ENCODE measurements at places on chromosomes 3 and 15.

DNA sequence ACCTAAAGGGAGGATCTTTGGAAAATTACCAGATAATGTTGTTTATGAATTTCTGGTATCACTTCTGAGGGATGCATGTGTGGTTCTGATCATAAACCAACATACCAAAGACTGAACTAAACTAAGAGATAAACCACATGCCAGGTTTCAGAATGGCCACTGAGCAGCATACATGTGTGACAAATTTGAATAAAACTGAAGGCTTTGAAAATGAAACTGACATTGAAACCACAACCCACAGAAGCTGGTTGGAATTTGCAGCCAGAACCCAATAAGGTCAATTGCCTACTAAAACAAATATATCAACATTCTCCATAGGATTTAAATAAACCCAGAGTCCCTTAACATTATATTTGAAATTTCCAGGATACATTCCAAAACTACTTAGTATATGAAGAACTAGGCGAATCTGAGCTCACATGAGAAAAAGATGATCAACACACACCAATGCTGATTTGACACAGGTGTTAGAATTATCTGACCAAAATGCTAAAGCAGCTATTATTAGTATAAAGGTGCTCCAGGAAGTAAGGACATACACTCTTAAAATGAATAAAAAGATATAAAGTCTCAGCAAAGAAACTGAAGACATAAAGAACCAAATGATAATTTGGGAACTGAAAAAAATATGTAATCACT lies 125.0 kb downstream of the ZNF280D start:
- DNase-seq: no peak

GRCh38 chr15:75578173-75578947 lies 755 bp downstream of the PTPN9 start:
- DNase-seq: no peak

DNA sequence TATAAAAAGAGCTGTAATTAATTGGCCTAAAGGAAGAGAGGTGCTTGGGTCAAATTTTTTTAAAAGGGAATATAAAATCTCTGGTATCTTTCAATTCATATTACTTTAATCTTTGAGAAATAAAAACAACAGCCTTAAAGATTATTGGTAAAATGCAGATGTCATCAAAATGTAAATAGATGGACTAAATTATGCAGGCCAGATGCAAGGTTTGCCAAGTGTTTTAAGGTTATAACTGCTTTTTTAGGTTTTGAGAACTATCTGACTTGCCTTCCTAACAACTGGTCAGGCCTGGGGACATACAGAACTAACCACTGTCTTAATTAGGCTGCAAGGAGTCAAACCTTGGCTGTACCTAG lies 20.0 kb upstream of the OR5H1 start:
- no peak for DNase-seq

- DNase-seq: no peak
These were observed 59.6 kb downstream of the DLG1 start for GRCh38 chr3:197238842-197239241.

DNA sequence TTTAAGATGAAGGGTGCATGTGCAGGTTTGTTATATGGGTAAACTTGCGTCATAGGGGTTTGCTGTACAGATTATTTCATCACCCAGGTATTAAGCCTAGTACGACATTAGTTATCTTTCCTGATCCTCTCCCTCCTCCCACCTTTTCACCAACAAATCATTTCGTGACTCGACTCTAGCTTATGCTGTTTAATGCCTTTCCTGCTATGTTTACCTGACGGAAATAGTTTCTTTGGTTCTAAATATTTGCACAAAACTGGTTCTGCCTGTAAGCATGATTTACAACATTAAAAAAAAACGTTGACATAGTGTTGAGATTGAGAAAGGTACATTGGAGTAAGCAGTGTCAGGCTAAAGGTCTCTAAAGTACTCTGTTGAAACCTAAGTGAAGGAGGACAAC lies 2.4 kb downstream of the GNL3 start:
- no peak for DNase-seq

- no peak for DNase-seq
These were observed 222.6 kb downstream of the OSBPL10 start for GRCh38 chr3:31758322-31758965.

- DNase-seq: peak; percentile 44
These were observed 45.6 kb upstream of the SYNM start for GRCh38 chr15:99059010-99059981.

DNA sequence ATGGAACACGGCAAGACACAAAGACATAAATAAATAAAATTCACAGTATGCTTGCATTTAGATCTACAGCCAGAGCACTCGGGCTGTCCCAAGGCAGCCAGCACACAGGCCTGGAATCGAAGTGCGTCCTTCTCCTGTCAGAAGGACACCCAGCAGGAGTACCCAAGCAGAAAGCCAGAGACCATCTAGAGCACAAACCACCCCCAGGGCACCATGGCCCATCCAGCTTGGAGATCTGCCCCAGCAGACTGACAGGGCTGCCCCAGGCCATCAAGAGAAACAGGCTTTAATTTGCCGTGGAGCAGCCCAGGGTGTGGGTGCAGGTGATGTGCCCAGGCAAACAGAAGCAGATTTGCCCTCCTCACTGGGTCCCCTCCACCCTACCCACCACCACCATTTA lies 7.8 kb upstream of the SPATA12 start:
- DNase-seq: no peak

DNA sequence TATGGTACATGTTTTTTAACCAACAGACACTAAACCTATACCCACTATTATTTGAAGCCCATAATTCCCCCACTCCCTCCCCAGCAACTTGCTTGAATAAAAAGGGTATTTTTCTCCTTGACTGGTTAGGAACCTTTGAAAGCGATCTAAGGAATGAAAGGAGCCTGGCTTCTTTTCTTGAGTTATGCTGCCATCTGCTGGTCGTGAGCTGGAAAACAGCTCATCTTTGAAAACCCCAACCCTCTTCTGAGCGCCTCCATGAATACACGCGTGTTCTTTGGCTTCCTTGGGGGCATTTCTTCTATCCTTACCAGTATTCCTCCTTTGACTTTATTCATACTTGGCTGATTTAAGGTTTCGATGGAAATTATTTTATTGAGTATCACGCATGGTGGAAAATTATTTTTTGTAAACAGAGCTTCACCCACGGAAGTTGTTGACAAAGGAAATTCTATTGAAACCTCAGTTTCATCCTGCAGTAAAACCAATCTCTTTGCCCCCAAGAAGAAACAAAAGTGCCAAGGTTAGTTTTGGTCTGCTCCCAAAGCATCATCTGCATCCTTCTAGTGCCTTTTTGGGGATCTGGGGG lies 171.6 kb downstream of the SV2B start:
- DNase-seq: peak; percentile 17

DNA sequence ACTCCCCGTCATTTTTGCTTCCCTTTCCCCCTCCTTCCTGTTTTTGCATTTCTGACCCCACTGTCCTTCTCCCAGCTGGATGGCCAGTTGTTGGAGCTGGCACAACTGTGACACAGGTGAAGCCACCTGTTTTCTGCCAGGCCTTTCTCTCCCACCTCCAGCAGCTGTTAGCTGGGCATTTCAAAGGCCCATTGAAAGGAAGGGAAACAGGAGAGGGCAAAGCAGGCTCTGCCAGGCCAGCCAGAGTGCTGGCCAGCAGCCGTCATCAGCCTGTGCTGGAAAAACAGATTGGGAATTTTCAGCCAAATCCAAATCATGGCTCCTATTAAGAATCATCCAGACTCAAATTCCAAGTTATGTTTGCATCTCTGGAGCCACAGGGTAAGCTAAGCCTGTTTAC lies 155.2 kb upstream of the C2CD4B start:
- DNase-seq: no peak

DNA sequence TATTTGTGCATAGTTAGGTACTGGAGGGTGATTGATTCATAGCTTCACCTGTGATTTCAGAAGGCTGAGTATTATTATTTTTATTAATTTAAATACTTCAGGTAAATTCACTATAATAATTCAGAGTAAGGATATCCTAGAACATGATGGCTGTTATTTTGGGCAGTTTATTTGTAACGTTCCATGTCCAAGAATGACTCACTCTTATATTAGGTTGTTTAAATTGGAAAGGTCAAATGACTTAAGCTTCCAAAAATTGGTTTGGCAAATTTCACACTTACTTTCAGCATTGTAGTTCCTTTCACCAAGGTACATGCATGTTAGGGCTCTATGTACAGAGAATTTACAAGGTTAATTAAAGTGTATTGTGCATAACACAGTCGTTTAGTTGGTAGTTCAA lies 120.2 kb downstream of the EPHA3 start:
- no peak for DNase-seq

DNA sequence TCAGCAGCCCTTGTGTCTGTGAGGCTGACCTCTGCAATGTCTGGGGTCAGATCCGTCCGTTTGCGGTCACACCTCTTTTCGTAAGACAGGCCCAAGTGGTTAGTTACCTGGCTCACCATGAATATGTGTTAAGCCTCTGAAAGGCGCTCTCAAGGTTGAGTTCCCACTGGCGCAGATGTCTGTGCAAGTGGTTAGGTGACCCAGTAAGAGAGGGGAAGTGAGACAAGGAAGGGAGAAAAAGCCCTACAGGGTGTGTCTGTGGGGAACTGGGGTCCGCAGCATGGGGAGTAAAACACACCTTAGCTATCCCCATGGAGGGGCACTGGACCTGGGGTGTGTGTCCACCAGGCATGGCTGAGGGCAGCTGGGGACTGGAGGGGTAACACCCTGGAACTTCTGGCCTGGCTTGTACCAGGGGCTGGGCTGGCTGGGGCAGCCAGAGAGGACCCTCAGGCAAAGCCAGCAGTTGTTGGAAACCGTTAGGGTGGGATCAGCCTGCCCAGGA lies 391.6 kb upstream of the PROK2 start:
- no peak for DNase-seq

DNA sequence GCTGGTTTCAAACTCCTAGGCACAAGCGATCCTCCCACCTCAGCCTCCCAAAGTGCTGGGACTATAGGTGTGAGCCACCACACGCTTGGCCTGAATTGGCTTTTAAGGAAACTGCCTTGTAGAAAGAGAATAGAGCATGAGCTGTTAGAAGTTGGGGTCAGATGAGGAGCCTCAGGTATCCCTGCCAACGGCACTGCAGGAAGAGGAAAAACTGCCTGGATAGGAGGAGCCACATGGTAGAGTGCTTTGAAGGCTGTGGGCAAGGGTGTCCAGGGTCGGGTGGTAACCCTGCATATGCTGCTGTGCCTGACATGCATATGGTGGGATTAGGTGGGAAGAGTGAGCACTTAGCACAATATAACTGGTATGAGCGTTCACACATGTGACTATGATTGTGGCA lies 55.0 kb downstream of the BSN start:
- DNase-seq: no peak

DNA sequence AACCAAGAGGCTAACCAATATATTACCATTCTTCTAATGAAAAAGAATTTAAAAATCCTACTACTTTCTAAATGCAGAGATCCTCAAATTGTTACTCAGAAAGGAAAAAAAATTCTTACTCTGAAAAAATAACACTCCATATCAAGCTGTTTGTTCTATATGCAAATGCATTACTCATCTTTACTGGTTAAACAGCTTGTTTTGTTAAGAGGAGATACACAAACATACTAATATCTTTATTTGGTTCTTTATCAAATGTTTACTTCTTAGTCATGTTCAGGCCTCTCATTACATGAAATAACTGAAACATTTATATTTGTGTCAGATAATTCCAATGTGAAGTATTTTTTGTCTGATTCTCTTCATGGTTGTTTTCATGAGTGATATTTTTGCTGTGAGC lies 146.8 kb downstream of the PCCB start:
- DNase-seq: no peak

GRCh38 chr15:89199746-89200145 lies 21.6 kb downstream of the RLBP1 start:
- DNase-seq: no peak

DNA sequence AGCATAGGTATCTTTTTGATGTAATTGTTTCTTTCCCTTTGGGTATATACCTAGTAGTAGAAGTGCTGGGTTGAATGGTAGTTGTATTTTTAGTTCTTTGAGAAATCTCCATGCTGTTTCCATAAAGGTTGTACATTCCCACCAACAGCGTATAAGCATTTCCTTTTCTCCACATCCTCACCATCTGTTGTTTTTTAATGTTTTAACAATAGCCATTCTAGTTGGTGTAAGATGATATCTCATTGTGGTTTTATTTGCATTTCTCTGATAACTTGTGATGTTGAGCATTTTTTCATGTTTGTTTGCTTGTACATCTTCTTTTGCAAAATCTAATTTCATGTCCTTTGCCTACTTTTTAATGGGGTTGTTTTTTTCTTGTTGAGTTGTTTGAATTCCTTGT lies 80.0 kb upstream of the TMC3 start:
- DNase-seq: no peak

DNA sequence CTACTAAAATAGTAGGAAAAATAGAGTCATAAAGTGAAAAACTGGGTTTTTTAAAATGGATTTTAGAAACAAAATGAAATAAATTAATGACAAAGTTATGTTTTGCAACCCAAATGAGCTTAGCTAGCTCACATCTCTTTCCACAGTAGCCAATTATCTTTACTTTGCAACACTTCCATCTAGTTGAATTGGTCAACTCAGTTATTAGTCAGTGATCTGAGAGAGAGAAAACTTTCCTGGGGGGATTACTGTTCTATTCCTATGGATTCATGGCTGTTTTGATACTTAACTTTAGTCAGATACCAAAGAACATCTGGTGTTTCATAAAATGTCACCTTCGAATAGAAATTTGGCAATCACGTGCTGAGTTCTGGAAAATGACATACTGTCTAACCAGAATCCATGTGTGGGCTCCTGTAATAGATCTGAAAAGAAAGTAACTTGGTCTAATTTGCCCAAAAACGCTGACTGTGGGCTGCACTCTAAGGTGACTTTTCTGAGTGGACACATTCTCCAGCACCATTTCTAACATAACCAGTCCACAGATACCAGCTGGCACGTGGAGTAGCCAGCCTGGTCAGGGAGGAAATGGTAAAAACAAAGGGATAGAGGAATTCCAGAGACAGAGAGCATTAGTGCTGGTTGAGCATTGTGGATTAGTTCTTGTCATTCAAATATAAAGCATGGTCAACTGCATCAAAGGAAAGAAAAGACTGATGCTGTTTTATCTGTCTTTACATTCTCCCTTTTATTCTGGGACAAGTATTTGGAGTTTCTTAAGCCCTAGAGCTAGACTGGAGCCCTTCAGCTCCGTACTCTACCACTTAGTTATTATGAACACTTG lies 45.2 kb upstream of the CCDC80 start:
- DNase-seq: no peak

- no peak for DNase-seq
These were observed 21.6 kb upstream of the PAK6 start for GRCh38 chr15:40217166-40217824.

DNA sequence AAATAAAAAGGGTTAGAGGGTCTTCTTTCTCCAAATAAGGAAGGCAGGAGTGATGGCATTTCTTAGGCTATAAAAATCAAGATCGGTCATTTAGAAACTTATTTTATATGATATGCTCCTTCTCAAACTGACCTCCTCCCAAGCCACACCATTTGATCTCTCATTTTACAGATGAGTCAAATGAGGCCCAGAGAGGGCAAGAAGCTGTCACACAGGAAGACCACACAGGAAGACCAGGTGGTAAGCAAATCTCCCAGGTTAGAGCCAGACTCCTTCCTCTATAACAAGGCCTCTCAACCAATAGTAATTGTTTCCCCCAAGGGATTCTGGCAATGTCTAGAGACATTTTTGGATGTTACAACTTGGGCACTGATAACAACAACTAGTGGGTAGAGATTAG lies 13.8 kb downstream of the TLE3 start:
- DNase-seq: no peak

GRCh38 chr3:136351351-136351750 lies 101.2 kb downstream of the PCCB start:
- DNase-seq: no peak

Measured in stimulated activated CD4-positive, alpha-beta T cell treated with anti-CD3 and anti-CD28 coated beads, Interleukin-15, amount 100 ng/mL, for 1 hour (primary cell).